Iris pigment epithelial cell (primary cell): ENCODE measurements at places on chromosomes 3 and 15.

DNA sequence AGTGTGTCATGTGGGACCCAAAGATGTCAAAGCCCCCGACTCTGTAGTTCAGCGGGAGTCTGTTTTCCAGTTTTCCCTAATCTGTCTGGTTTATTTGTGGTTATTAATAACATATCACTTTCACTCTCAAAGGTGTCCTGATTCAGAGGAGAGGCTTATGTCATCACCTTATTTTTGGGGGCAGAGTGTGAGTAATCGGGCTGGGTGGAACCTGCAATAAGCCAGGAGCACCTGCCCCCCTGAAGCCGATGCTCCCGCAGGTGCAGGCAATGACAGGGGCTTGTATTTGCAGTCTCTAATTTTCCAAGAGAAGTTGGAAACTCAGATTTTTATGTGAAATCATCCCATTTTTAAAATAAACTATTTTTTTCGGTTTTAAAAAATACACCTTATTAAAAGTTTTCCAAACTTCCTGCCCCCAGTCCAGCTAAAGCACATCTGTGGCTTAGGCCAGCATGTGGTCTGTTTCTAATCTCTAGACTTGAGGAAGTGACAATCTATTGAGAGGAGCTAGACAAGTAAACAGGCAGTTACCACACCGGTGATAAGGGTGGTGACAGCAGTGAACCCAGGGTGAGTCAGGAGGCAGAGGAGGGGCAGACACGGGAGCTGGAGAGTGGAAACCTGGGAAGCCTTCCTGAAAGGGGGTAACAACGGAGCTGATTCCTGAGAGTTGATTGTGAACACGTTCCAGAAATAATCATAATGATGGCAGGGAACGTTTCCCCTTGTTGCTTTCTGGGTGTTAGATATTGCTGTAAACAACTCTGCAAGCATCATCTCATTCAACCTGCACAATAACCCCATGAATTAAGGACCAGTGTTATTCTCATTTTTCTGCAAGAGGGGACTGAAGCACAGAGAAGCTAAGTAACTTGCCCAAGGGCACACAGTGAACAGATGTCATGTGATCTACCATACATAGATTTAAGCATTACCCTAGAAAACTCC is 37.2 kb downstream of the BHLHE40 start:
- peak; percentile 77 for DNase-seq

DNA sequence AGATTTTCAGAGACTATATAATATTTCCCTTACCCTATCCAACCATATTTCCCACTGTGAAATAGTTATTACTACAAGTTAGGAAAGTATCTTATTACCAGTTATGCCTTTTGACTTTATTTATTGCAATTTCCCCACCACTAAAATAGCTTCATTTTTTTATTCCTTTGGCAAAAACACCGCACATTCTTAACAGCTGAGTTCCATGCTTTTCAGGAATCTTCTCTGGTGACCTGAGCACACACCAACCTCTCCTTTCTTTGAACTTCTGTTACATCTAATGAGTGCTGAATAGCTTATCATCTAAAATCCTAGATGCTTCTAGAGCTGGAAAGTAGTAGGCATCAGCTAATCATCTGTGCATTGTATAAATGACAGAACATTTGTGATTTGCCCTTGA is 99.1 kb downstream of the UBE2E2 start:
- DNase-seq, result peak; percentile 56

GRCh38 chr15:98580572-98580971 is 67.8 kb upstream of the IGF1R start:
- DNase-seq, result peak; percentile 16

GRCh38 chr15:98905963-98906711 is 101.5 kb downstream of the PGPEP1L start:
- peak; percentile 63 for DNase-seq

- DNase-seq, result peak; percentile 21
These were observed 532.8 kb upstream of the TGFBR2 start for GRCh38 chr3:30073622-30074021.

DNA sequence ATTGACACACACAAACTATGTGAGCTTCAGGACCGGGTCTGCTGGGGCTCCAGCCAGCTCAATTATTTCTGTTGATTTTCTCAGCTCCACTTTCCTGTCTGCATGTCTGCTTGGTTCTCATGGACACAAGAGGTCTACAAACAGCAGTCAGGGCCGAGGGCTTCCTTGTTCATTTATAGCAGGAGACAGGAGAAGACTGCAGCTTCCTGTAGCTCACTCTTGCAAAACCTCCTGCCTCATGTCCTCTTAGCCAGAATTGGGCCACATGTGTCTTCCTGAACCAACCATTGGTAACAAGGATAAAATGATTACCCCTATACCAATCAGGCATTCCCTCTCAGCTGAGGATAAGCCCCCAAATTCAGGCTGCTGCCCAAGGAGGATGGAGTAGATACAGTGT is 182.8 kb downstream of the TLE3 start:
- no peak for DNase-seq

DNA sequence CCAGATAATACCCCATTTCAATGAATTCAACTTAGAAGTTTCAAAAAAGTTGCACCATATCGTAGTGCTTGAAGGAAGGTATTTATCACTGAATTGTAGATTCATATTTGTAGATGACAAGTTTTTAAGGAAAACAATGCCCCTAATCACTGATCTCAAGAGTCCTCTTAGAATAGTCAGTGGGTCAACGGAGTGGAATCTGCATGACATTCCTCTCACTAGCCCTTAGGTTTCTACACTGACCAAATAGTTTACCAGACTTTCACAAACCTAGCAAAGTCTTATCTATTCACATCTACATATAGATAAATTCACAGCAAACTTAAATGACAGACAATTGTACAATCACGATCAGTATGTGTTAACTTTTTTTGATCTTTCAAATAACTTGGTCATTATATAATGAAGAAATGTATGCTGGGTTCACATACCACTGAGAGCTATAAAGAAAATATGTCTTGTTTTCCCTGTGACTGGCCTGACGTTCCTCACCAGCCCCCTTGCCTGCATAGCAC is 35.7 kb upstream of the PHLDB2 start:
- no peak for DNase-seq

- DNase-seq, result peak; percentile 39
These were observed 54.5 kb downstream of the SEC22A start for GRCh38 chr3:123256256-123256655.
